ENCODE measurements at places on chromosomes 13 and 19.

GRCh38 chr13:33316890-33317289 lies 31.3 kb upstream of the STARD13 start:
- DNase-seq: peak; percentile 23

- no peak for DNase-seq
Measured at GRCh38 chr13:70729369-70729768, 621.1 kb upstream of the KLHL1 start.

DNA sequence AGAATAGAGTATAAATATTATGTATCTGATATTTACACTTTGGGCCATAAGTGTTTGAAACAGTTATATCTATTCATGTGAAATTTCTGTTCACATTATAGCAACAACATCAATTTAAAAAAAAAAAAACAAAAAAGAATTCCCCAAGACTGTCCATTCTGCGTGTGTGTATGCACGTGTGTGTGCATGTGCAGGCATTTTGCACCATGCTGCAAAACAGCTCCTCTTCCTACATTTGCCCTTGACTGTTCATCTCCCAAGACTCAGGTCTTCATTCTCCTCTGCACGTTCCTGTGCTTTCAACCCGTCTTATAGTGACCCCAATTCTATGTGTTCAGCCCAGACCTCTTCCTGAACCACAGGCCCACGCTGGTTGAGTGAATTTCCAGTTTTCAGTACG lies 149.4 kb downstream of the SHISA2 start:
- no peak for DNase-seq

- no peak for DNase-seq
Measured at GRCh38 chr13:44309794-44310757, 63.5 kb upstream of the SERP2 start.

DNA sequence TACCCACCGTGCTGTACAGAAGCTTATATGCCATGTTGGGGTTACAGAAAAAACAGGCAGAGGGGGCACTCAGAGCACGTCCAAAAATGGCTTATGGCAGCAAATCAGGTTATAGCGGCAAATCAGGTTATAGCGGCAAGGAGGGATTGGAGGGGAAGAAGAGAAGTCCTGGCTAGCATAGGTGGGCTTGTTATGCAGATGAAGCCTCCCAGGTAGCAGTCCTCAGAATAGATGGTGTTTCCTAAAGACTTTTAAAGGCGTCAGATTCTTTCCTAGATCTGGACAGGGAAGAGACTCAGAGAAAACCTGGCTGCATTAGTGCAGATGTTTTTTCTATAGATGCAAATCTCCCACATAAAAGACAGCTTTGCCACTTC lies 19.8 kb upstream of the PLEKHF1 start:
- no peak for DNase-seq

GRCh38 chr19:39131255-39131755 lies 5.7 kb downstream of the PAK4 start:
- DNase-seq: no peak

- DNase-seq: peak; percentile 28
Measured at GRCh38 chr19:3451451-3451866, 28.9 kb downstream of the SMIM24 start.

GRCh38 chr13:81230386-81230785 lies 889.5 kb upstream of the SPRY2 start:
- no peak for DNase-seq

DNA sequence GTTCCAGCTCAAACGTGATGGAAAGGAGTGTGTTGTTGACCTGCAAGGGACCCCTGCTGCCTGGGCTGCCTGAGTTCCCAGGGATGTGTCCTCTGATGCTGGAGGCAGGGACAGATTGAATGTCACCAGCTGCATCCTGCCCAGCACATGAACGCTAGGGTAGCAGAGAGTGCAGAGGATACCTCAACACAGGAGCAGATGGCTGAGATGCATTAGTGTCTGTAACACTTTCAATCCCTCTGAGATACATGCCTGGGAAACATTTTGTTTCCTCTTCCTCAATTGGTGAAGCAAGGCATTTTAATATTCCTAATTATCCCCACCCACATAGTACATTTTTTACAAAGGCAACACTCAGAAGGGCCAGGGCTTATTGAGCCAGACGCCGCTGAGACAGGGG lies 106.4 kb upstream of the UBL3 start:
- no peak for DNase-seq

DNA sequence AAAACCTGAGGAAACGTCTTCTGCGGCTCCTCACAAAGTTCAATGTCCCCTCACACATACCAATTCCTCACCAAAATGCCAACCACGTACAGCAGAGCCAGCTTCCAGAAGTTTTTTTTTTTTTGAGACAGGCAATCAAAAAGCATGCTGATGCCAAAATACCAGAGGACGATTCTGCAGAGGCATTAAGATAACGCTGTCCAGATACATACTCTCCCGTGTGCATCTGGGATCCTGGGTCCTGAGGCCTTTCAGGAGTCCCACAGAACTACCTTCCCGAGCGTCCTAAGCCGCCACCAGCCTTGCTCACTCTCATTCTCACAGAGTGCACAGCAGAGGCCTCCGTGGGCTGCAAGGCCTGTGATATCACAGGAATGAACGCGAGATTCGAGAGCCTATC lies 5.0 kb downstream of the DCUN1D2 start:
- DNase-seq: no peak

GRCh38 chr13:66835040-66835628 lies 395.0 kb downstream of the PCDH9 start:
- no peak for DNase-seq

DNA sequence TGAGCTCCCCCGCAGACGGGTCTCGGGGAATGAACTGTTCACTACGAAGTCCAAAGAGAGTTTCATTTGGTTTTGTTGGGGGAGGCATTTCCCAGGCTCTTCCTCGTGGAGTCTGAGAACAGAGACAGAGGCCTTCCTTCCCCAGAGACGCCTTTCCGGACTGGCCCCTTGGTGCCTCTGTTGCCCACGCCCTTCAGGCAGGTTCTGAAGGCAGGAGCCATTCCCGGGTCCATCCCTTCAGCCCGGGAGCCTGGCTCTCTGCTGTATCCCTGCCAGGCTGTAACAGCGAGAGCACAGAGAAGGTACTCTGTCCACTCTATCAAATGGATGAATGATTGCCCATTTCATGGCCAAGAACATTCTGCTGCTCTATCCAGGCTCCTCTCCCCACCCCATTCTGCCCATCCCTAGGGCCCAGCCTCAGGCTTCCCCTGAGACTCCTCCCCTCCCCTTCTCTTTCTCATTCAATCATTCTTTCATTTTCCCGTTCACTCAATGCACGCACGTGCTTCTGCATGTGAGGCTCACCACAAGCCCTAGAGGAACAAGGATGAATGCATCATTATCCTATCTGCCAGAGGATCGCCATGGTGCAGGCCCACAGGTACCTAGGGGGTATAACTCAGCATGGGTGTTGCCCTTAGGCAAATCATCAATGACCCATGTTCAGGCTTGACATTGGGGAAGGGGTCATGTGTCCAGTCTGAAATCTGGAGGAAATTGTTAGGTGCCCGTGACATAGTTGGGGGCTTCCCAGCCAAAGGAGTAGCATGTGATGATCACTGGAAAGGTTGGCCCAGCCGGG lies 298.6 kb downstream of the ZNF536 start:
- no peak for DNase-seq

- DNase-seq: no peak
Measured at GRCh38 chr19:53971673-53972072, 8.9 kb downstream of the CACNG8 start.

DNA sequence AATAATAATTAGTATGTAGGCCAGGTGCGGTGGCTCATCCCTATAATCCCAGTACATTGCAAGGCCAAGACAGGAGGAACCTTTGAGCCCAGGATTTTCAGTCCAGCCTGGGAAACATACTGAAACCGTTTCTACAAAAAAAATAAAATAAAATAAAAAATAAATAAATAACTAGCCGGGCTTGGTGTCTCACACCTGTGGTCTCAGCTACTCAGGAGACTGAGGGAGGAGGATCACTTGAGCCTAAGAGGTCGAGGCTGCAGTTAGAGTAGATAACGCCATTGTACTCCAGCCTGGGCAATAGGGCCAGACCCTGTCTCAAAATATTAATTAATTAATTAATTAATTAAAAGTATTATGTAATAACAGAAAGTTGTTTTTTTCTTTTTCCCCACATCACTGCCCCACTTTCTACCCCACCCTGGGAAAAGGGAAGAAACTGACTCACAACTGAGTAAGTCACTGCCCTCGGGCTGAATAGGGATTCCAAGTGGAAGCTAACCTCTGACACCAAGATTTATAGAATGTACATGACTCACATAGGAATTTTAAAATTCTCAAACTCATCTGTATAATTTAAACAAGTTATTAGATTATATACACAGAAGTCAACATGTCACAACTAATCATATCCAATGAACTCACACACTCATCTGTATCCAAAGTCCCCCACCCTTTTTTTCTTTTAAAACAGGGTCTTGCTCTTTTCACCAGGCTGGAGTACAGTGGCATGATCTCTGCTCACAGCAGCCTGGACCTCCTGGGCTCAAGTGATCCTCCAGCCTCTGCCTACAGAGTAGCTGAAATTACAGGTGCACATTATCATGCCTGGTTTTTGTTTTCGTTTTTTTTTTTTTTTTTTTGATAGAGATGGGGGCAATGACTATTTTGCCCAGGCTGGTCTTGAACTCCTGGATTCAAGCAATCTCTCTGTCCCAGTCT lies 12.5 kb downstream of the ZNF611 start:
- DNase-seq: peak; percentile 96

GRCh38 chr13:74062933-74063332 lies 71.3 kb downstream of the KLF12 start:
- DNase-seq: peak; percentile 53
